Hematopoietic multipotent progenitor cell treated with erythropoietin and hydrocortisone succinate and interleukin-3 and kit ligand, for 8 days (in vitro differentiated cells): ENCODE measurements at places on chromosomes 5 and 9.
A peak's percentile ranks its signal among the peaks of the same experiment; 100 is the strongest.

DNA sequence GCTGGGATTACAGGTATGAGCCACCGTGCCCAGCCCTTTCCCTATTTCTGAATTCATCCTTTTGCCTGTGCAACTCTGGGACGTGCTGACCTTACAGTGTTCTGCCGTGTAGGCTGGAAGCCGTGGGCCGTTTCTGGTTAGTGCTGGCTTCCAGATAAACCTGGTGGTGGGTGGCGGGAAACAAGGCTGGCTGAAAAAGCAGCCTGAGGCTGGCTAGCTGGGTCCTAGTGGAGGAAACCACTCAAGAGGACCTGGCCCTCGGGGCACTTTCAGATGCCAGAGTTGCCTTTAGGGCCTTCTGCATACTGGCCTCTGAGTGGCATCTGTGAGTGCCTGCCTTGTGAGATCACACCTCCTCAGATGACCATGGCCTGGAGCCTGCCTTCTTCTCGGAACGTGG is 26.9 kb downstream of the GALNT12 start:
- DNase-seq, result no peak

GRCh38 chr5:37631939-37632338 is 207.9 kb downstream of the GDNF start:
- no peak for DNase-seq

- DNase-seq, result no peak
These were observed 35.0 kb downstream of the ACTBL2 start for GRCh38 chr5:57447658-57448057.

DNA sequence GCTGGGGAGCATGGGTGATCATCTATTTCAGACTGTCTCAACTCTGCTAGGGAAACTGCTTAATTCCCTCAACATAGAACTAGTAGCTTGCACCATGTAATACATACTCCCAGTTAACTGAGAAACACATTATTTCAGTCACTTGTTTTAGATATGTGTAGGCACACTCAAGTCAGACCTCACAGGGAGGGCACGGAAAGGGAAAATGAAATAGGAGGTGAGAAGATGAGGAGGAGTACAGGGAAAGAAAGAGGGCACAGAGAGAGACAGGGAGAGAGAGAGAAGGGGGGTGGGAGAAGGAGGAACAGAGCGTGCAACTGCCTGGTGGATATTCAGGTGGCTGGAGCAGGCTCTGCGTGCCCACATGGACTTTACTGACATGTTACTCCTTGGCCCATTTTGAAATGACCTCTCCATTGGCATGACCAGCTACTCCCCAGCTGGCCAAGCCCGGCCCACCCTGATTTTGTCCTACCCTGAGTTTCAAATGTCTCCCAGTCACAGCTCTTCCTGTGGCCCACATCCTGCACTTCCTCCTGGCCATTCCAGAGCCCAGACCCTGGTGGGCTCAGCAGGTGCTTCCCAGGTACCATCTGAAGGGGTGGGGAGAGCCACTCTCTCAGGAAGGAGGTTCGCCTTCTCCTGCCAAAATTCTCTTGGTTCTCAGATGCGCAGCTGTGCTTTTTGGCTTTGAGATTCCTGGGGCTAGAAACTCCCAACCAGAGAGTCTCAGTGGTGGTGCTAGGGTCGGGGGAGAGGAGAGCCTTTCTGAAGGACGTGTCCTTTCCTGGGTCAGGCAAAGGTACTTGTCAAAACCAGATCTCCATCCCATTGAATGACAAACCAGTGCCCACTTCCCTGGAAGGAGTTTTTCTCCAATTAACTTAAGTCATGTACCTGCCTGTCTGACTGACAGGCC is 229.4 kb downstream of the FSTL4 start:
- no peak for DNase-seq

GRCh38 chr5:9151684-9152427 is 394.0 kb downstream of the SEMA5A start:
- DNase-seq, result no peak

DNA sequence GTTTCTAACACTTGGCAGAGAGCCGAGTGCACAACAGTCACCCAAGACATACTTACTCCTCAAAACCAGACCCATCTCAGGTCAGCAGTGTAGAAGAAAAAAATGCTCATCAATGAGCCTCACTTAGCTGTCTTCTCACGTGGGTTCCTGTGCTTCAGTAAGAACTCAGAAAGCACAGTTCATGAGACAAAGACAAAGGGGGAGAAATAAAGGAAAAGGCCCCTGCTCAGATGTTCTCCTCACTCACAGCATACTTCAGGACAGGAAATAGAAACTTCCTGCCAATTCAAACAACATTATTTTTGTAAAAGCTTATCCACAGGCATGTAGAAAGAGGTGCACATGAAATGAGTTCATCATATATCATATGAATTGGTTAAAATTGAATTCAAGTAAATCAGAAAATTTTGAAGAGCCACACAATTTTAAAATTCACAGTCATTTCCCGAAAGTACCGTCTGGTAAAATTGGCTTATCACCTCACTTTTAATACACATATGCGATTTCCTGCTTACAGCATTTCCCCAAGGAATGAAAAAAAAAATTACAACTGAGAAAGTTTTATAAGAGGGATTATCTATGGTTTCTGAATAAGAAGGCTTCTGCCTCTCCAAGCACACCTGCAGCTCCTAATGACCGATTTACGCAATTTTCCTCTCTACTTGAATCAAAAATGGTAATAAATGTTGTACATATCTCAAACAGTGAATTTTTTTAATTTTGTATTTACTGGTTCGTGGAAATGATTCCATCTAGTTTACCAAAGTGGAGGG is 328.3 kb downstream of the TMEM167A start:
- DNase-seq, result no peak

DNA sequence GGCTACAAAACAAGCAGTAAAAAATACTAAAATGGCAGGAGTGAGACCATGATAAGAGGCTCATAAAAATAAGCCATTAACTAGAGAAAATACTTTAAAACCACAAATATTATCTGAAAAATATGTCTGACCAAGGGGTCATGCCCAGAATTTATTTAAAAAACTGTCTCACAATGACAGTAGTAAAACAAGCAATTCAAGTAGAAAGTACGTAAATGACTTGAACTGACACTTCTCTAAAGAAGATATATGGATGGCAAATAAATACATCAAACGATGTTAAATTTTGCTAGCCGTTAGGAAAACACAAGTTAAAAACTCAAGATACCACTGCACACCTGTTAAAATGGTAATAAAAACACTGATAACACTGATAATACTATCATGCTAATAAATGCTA is 353.9 kb upstream of the GRAMD2B start:
- no peak for DNase-seq

DNA sequence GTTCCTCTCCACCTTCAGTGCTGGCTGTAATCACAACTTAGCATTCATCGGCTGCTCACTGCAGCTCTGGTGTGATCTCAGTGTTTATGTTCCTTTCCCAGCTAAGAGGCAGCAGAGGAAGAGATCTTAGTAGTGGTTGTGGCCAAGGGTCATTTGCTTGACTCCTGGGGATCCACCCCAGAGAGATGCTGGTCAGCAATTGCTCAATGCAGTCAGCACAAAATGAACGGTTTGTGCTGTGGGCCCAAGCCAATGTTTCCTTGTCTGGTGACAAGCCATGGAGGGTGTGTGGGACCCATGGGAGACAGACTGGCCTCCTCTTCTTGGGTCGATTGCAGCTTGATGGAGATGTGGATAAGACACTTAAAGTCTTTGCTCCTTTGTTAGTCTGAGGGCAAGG is 16.1 kb upstream of the FRMD3 start:
- no peak for DNase-seq

DNA sequence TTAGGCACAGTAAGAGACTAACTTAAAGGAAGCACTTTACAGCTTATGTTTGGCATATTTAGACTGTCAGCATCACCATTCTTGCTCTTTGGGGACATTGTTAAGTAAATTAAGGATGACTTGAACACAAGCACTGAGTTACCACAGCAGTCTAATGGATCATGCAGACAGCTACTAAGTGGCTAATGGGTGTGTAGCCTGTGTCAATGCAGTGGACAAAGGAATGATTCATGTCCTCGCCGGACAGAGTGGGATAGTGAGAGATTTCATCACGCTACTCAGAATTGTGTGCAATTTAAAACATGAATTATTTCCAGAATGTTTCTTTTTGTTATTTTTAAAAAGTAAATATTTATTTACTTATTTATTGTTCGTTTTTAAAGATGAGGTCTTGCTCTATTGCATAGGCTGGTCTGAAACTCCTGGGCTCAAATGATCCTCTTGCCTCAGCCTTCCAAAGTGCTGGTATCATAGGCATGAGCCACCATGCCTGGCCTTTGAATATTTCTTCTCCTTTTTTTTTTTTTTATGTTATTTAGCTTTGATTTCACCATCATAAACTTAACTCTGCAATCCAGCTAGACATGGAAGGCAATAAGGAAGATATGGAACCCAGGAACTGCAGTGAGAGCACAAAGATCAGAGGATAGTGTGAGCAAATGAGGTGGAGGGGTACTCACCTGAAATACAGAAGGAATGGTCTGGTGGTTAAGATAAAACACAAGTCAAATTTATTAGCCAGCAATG is 53.0 kb upstream of the KLF4 start:
- DNase-seq, result no peak

DNA sequence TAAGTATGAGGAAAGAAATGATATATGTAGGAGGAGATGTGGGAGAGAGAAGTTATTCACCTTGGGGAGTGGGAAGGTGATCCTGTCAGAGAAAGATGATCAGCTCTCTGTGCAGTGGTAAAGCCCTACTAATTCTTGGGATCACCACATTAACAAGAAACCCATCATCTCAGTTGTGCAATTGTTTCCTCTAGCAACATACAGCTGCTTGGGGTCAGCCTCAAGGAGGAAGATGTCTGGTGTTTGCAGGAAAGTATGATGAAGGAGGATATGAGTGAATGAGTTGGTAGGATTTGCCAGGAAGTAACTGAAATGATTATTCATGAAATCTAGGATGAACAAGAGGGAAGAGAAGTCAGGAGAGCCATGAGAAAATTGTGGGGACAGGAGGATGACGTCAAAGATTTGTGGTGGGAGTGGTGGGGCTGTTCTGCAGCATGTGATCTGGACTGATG is 50.1 kb downstream of the TNFSF8 start:
- no peak for DNase-seq

DNA sequence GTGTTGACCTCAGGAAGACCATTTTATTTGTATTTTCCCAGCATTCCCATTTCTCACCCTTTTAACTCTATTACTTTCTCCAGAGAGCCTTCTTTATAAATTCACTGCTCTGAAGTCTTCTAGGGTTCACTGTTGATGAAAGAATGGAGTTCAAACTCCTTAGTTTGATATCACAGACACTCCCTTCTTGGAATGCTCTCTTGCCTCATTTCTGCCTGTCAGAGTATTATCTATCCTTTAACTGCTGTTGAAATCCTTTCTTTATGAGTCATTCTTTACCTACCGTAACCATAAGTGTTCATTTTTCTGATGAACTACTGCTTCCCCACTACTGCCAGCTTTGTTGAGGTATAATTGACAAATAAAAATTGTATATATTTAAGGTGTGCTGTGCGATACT is 4.3 kb downstream of the RIC1 start:
- DNase-seq, result peak; percentile 84
